Left colon (tissue), 2 donors: ENCODE measurements at places on chromosomes 3 and 15. TPM values are rescaled to one million over a fixed set of nuclear protein-coding genes. Genes with fewer than 3 reads are reported as not detected.
A peak's percentile ranks its signal among the peaks of the same experiment; 100 is the strongest.

AMOTL2 gene
- total RNA-seq, result 18.7 TPM

GOLGA8Q gene
- not detected for total RNA-seq

FILIP1L gene
- 19.0 TPM for total RNA-seq

CPNE9 gene
- not detected for total RNA-seq

ARHGAP11A gene
- total RNA-seq, result 15.5 TPM

CSPG5 gene
- 0.47 TPM for total RNA-seq

CLDN16 gene
- total RNA-seq, result 0.09 TPM

- DNase-seq, result no peak
Observed at GRCh38 chr3:57393977-57394376, 101.5 kb upstream of the ASB14 start.

GRCh38 chr3:9224490-9224889, 25.0 kb downstream of the SRGAP3 start:
- DNase-seq, result no peak

GRCh38 chr3:193498215-193498614, 56.5 kb downstream of the ATP13A4 start:
- DNase-seq, result no peak

DNA sequence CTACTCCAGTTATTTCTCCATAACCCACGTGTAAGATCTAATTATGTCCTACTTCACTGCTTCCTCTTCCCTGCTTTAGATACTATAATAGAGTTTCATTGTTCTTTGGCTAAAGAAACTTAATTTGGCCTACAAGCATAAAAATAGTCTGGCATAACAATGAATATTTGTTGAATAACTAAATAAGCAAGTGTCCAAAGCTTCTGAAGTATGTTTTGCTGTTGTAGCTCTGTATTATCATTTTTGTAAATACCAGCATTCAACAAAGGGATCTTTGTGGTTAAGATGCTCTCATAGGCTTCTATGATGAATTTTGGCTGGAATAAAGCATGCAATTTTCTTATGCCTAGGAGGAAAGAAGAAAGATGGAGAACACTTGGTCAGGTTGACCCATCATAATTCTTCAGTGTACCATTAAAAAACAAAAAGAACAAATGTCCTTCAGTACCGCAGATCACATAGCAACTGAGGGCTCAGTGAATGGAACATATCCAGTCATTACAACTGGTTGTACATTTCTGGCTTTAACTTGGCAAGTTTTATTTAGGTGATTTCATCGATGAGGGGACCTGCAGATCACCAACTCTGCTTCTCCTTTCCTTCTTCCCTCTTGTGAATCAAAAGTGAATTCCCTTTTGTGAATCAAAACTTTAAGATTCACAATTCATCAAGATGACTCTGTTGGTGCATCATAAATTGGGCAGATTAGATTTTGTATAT, 465.9 kb upstream of the TGFBR2 start:
- DNase-seq, result no peak

GRCh38 chr15:84898761-84899160, 14.3 kb downstream of the SLC28A1 start:
- DNase-seq, result no peak

GRCh38 chr3:163879172-163879571, 1199.1 kb downstream of the SI start:
- DNase-seq, result no peak

DNA sequence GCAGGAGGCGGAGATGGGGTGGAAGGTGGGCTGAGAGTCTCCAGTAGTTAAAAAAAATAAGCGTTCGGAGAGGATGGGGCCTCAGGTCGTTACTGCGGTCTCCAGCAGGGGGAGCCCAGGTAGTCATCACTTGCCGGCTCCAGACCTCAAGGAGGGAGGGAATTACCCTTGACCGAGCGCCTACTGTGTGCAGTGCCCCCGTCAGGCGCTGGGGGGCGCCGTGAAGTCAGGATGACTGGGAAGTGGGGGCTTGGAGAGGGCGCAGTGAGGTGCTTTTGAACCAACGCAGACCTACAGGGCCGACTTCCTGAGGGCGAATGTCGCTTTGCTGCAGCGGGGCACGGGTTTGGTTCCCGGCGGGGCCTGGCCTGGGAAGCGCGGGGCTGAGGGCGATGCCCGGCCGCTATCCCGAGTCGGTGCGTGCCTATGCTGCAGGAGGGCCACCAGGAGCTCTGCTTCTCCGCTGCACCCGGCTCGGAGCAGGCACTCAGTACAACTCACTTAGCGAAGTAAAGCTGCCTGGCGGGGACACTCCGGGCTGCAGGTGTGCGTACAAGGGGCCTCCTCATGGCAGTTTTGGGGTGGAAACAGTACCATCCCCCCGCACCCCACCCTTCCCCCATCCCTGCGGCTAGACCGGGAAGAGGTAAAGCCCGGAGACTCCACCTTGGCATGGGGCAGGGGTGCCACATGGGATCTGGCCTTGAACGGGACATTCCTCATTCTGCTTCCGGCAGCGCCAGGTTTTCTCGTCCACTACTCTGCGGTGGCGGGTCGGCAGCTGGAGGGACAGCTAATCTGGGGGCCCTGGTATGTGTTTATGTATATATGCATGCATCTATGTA, 79.8 kb downstream of the RHCG start:
- peak; percentile 76 for DNase-seq

- DNase-seq, result no peak
Observed at GRCh38 chr3:113211330-113212149, at the start of gene BOC. TSS of gene BOC (plus strand) at chr3:113211557. CDS start at chr3:113249803, 38,246 bp downstream.

GRCh38 chr3:52423173-52423572, 21.7 kb downstream of the SEMA3G start:
- no peak for DNase-seq

DNA sequence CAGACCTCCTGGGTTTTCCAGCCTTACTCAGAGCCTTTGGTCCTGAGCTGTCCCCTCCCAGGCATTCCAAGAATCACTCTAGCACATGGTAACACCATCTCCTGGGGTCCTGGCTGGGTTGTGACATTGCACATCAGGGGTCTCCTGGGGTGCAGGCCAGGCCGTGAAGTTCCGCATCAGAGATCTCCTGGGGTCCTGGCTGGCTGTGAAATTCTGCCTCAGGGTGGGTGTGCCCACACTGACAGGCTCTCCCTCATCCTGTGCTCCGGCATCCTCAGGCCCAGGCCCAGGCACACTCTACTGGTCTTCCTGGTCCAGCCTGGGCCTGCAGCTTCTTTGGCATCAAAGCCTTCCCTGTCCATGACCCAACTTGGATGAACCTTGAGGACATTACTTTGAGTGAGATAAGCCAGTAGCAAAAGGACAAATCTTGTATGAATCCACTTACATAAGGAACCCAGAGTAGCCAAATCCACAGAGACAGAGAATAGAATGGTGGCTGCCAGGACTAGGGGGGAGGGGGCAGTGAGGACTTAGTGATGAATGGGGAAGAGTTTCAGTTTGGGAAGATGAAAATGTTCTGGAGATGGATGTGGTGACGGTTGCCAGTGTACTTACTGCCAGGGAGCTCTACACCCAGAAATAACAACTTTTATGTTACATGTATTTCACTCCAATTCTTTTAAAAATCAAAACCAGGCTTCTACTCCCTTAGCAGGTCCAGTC, 49.1 kb upstream of the KLF13 start:
- DNase-seq, result no peak

DNA sequence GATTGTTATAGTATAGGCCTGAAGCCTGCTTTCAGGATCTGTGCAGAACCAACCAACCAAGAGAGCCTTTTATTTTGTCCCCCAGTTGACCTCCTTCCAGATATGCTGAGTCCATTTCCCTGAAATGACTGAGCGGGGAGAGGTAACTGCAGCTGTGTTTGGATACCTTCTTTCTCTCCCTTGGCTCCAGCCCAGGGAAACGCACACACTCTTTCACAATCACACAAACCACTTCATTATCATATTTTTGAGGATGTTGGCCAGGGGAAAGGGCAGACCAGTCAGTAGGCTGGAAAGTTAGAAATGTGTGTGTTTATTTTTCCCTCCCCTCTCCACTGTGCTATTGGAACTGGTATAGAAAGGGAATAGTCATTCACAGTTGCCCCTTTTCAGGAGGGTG, 417.7 kb upstream of the TBL1XR1 start:
- peak; percentile 61 for DNase-seq

GRCh38 chr15:66157507-66157906, 96.0 kb downstream of the MEGF11 start:
- no peak for DNase-seq

- no peak for DNase-seq
Observed at GRCh38 chr3:161049683-161050248, 55.4 kb downstream of the B3GALNT1 start.

DNA sequence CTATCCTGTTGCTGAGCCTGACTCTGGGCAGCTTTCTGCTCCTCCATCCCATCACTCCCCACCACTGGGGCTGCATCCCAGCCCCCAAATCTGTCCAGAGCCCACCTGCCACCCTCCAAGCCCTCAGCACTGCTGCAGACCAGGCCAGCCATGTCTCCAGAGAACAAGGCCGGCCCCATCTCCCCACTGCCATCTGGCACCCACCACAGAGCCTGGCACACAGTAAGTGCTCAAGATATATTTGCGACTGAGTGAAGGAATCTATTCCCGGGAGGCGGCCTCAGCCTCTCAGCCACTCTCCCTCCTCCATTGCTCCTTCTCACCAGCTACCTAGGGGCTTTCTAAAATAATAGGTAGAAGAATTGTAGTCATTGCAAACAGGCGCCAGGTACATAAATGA, 4.8 kb downstream of the PLXND1 start:
- no peak for DNase-seq

DNA sequence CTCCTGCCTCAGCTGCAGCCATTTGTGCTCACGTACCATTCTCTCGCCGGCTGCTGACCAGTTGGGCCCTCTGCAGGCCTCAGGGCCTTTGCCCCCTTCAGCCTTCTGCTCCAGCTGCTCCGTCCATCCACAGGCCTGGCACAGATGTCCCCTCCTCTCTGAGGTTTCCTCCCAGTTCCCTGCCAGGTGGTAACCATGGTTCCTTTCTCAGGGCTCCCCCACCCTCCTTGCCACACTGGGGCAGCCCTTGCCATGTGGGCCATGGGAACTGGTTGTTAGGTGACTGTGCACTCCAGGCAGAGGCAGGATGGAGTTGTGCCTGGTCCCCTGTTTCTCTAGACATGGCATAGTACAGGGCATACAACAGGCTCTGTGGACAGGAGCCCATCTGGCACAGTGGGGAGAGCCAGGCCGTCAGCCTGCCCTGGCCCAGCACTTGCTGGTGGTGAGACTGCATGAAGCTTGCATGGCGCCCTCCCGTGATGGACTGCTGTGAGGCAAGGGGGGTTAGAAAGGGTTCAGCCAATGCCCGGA, 148.9 kb downstream of the DNAJB8 start:
- DNase-seq, result no peak

GRCh38 chr15:57792724-57793449, 86.4 kb downstream of the POLR2M start:
- DNase-seq, result peak; percentile 43

- peak; percentile 0 for DNase-seq
Observed at GRCh38 chr3:126538966-126539365, 15.0 kb downstream of the CHST13 start.

DNA sequence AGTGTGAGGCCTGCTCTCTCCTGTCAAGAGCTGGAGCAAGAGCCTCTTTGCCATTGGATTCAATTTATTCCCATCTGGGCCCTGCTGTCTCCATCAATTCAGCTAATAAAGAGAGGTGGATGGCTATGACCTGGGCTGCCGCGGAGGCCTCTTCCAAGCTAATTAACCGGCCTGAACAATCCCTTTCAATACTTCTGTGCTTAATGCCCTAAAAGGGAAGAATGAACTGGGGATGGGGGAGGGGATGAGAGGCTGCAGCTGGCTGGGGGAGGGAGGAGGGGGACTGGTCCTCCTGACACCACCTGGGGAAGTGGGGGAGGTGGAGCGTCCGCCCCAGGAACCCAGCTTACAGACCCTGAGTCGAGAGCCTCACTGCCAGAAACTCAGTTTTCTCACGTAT, 33.4 kb upstream of the PRR23E start:
- no peak for DNase-seq

DNA sequence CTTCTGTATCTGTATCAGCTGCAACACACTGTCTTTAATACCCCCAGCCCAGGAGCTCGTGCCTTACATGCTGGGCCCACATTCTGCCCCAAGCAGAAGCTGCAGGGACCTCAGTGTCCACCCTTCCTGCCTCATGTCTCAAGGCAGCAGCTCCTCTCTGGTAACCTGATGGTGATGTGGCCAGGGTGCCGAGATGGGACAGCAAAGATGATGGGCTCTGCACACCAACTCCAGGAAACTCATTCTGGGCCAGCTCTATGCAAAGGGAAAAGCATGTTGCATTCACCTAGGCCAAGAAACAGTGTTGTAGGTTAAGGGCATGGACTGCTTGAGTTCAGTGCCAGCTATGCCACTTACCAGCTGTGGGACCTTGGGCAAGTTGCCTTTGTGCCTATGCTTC, 79.5 kb upstream of the PRR23C start:
- no peak for DNase-seq

GRCh38 chr3:137259701-137260100, 301.9 kb downstream of the IL20RB start:
- DNase-seq, result no peak
